NCI-H1048 (cell line): ENCODE measurements at places on chromosomes 16 and 17.

DNA sequence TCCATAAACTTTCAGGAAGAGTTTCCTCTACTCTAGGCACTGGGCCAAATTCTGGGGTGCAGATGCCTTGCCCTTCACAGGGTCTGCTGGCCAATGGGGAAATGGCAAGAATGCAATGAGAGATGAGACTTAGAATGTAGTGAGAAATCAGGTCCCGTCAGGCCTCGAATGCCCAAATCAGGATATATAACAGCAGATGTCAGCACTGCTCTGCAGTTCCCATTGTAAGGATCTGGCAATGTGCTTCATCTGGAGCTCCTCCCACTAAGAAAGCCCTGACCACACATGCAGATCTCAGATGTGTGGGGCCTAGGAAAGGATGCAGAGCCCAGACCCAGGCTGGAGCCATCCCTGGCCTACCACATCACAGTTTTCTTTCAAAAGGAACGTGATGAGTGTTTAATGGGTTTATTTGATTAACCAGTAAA lies 13.9 kb upstream of the LPCAT2 start:
- no peak for DNase-seq

DNA sequence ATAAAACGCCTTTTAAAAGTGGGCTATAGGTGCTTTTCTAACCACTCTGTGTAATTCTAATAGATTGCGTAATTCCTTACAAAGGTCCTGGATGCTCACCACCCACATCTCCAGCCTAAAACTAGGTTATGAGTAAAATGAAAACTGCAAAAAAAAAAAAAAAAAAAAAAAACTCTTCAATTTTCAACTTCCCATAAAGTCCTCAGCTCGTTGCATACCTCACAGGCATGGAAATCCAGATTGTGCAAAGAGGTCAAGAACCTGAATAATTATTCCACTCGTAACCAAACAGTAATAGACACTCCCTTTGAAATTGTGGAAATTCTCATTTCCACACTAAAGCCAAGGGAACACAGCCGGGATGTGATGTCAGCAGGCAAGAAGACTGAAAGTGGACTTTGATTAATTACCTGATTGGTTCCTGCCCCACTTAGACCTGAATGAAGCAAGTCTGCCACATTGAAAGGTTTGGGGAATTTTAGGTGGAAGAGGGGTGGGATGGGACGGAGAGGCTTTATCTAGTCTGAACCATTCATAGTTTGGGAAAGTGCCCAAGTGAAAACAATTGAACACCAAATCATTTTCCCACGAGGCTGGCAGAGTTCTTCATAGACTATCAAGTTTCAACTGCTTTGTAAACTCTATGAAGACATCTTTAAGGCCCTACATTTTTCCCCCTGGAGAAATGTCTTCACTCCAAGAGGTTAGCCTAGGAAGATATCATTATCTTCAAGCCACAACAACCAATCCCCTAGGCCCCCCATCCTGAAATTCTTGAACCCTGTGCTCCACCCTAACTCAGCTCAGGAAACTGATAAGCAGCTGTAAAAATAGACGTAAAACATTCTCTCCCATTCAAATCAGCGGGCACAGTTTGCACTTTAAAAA lies 49.1 kb upstream of the TANC2 start:
- DNase-seq, result no peak

GRCh38 chr16:8729779-8730334 lies 55.4 kb downstream of the ABAT start:
- DNase-seq, result no peak

GRCh38 chr17:56793531-56793930 lies 40.2 kb downstream of the C17orf67 start:
- DNase-seq, result no peak

- no peak for DNase-seq
These were observed 137.9 kb downstream of the CDH11 start for GRCh38 chr16:64983963-64984362.

GRCh38 chr17:68580236-68580770 lies 20.9 kb downstream of the FAM20A start:
- DNase-seq, result no peak

DNA sequence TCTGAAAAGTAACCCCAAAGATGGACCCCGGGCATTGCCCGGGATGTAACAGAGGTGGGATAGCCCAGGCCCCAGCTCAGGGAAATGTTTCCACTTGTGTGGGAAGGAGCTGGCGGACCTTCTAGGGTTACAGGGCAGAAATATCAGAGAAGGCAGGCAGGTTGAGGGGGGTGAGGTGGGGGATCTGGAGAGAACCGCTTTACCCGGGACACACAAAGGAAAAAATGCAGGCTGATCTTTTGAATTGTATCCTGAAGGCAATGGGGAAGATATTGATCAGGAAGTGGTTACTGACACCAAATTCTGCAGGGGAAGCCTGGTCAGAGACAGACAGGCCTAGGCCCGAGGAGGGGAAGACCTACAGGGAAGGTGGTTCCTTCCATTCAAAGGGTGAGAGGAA lies 3.5 kb downstream of the SLC47A1 start:
- no peak for DNase-seq

DNA sequence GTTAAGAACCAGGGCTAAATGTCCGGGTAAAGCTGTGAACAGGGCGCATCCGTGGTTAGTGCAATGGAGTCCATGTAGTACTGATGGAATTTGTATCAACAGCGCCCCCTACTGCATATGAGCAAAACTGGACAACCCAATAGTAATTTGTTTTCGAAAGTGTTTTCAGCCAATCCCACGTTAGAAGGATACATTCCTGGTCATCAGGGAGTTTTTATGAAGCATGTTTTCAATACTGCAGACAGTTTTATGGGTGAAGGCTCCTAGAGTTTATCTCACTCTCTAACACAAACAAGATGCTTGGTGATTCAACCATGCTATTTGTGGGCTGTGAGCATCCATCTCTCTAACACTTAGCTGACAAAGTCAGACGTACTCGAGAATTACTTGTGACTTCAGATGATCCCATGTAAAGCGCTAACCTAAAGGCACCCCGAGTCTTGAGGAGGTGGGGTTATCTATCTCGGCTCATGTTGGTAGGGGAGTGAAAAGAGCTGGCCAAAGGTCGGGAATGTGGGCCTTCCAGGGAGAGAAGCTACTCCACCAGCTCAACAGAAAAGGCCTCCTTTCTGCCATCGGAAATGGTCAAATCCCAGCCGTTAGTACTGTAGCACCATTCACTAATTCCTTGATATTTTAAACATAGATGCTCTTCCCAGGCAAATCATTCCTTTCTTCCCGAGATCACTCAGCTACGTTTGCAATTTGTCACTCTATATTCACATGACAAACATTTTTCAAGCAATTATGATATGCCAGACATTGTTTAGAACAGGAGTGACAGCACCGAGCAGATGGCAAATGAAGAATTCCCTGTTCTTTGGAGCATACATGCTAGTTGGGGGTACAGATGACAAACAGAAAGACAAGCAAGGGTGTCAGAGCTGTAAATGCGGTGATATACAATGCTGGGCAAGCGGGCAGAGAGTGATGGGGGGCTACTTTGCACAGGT lies 46.9 kb upstream of the HNF1B start:
- no peak for DNase-seq

DNA sequence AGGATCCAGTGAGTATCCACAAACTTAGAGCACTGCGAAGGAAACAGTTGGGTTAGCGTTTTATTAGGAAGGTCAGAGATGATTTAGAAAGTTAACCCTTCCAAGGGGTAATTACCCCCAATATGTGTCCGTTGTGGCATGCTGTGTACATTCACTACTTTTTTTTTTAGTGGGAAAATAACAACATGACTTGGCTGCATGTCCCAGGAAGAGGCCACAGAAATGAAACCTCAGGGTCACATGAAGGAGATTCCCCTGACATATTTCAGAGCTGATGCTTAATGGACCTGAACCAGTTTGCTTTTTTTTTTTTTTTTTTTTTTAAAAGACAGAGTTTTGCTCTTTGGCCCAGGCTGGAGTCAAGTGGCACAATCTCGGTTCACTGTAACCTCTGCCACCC lies 167.5 kb downstream of the PRKCA start:
- DNase-seq, result no peak

DNA sequence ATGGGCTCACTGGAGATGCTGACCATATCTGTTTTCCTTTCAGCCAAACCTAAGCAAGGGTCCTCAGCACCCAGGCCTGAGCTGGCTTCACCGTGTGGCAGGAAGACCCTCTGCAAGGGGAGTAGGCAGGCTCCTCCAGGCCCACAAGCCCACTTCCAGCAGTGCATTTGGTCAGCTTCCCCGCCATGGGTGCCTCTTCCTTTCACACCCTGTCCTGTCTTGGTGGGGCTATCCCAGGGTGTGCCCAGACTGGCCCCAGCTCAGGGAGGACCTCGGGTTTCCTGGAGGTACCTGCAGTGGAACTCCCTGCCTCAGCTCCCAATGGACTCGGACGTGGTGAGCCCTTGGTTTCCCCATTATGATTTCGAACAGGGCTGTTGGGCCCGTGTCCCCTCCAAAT lies 12.7 kb upstream of the KRTAP17-1 start:
- no peak for DNase-seq

DNA sequence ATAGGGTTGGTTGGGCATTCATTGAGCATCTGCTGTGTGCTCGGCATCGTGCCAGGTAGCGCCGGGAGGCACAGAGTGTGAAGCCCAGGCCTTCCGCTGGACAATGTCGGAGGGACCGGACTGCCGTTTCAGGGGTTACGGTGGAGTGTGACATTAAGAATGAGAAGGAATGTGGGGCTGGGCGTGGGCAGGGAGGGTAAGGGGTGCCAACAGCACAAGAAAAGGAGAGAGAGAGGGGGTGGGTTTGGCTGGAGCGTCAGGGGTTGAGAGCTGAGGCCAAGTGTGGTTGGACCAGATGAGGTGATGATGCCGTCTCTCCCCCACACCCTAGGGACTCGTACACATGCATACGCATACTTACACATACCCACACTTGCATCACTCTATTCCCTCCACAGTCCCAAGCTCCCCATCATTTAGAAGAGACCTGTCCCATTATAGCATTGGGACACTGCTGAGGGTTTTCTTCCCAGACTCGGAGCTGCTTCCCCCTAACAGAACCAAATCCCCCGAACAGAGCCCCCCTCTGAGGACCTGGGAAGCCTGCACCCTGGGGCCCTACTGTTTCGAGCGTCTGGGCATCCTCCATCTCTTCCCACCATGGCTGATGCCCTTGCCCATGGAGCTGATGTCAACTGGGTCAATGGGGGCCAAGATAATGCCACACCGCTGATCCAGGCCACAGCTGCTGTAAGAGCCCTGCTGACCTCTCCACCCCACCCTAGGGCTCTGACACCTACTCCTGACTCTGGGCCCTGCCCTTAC lies 3.3 kb upstream of the KCTD11 start:
- DNase-seq, result no peak

DNA sequence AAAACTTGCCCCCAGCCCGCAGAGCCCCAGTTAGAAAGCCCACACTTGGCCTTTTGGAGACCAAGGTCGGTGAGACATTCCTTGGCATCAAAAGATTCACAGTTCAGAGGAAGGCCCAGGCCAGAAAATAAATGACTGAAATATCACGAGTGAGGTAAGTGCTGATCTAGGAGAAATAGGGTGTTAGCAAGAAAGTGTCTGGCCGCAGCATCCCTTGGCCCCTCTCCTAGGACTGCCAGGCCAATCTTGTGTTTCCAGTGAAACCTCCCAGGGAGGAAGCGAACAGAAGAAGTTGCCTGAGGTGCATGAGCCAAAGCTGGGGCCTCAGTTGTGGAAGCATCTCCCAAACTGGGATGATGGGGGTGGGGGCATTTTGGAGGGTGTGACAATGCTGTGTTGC lies 22.5 kb upstream of the NSMCE1 start:
- DNase-seq, result no peak

- no peak for DNase-seq
These were observed at the start of gene SMIM22 for GRCh38 chr16:4795181-4795827. SMIM22 (plus strand) TSS chr16:4795369; CDS start chr16:4795735, 366 bp downstream.

GRCh38 chr17:48981927-48982539 lies 13.6 kb upstream of the GIP start:
- DNase-seq, result no peak

- DNase-seq, result no peak
These were observed 70.6 kb downstream of the MARCHF10 start for GRCh38 chr17:62737513-62737912.

GRCh38 chr16:24853830-24854229 lies 8.1 kb downstream of the SLC5A11 start:
- DNase-seq, result no peak

- no peak for DNase-seq
These were observed 12.1 kb downstream of the HYDIN start for GRCh38 chr16:71218306-71218963.

GRCh38 chr16:25859645-25860044 lies 167.9 kb downstream of the HS3ST4 start:
- no peak for DNase-seq

- DNase-seq, result no peak
These were observed at the start of gene HS3ST2 for GRCh38 chr16:22813948-22814710. HS3ST2 (plus strand) TSS chr16:22814162; CDS start chr16:22814611, 449 bp downstream.

DNA sequence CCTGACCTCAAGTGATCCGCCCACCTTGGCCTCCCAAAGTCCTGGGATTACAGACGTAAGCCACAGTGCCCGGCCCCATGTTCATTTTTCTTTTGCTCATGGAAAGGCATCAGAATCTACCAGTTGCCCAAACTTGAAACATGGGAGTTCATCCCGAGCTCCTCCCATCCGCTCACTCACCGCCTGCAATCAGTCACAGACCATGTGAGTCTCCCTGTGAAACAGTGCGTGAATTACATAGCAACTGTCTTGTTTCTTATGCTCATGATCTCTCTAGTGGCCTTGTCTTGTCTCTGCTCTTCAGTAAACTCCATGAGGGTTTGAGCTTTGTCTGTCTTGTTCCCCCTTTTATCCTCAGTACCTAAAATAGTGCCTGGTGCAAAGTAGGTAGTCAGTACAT lies 52.1 kb upstream of the TNRC6A start:
- DNase-seq, result no peak

- no peak for DNase-seq
These were observed 5.1 kb downstream of the ITGA2B start for GRCh38 chr17:44384281-44384822.

- no peak for DNase-seq
These were observed 977 bp upstream of the ZNF778 start for GRCh38 chr16:89216315-89217137.

DNA sequence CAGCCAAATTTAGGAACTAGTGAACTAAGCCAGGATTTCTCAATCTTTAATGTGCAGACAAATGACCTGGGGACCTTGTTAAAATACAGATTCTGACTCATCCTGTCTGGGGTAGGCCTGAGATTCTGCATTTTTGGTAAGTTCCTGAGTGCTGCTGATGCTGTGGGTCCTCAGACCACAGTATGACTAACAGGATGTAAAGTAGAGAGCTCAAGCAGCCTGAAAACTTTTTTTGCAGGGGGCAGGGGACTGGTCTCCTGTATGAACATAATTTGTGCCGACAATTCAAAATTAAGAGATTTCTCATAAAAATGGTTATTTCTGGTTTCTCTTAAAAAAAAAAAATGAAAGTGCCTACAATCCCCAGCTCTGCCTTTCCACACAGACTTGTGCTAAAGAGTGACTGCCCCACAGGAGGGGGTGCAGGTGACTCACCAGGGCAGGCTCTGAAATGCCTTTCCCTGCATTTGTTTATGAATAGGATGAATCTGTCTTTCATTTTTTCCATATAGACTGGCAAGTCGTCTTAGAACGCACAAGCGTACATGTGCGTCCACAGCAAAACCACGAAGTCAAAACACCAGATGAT lies 271.5 kb downstream of the PHKB start:
- DNase-seq, result no peak
